ENCODE measurements at places on chromosomes 11 and 22.

DNA sequence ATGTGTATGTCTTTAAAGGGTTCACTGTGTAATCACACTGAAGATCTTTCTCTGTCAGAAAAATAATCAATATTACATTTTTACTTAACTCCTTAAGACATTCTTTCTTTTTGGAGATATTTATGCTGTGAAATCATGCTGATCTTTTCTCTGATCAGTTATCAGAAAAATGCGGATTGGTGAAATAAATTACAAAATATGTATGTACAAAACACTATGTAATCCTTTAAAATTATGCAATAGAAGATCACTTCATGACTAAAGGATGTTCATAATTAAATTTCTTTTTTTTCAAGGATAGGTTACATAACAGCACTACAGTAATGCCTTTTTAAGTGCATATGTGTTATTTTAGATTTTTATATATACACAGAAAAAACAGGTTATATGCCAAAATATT, 24.7 kb downstream of the BTBD10 start:
- no peak for DNase-seq

DNA sequence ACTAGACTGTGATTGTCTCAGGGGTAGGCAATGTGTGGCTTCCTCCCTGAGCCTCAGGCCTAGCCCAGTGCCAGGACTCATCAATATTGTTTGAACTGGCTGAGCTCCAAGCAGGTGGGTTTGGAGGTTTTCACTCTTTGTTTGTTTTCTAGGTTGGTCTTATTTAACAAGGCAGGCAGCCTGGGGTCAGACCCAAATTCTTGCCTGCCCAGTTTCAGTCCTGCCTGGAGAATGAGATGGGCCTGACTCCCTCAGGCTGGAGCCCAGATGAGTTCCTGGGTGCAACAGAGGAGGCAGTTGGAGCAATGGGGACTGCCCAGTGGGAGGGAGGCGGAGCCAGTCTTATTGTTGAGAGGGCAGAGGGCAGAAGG, 28.3 kb upstream of the TP53I11 start:
- no peak for DNase-seq

GRCh38 chr11:132872211-132872610, 660.1 kb downstream of the OPCML start:
- no peak for DNase-seq

GRCh38 chr11:108501396-108501795, 3.2 kb upstream of the POGLUT3 start:
- no peak for DNase-seq

DNA sequence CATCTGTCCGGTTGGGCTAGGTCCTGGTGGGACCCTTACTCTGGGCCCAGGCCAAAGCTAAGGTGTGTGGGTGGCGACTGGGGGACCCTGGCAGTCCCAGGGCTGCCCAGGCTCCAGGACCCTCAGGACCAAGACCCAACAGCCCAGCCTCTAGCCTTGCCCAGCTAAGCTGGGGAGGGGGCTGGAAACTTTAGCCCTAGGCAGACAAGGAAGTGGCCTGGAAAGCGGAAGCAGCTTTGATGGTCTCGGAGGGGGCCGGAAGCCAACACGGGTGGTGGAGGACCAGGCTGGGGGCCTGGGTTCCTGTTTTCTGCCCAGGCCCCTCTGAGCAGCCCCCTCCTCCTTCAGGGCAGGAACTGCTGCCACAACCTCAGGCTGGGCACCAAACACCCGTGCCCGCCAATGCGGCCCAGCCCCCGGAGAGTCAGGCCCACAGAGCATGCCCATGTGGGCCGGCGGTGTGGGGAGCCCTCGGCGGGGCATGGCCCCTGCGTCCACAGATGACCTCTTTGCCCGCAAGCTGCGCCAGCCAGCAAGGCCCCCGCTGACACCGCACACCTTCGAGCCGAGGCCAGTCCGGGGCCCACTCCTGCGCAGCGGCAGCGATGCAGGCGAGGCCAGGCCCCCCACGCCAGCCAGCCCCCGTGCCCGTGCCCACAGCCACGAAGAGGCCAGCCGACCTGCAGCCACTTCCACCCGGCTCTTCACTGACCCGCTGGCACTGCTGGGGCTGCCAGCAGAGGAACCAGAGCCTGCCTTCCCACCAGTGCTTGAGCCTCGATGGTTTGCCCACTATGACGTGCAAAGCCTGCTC, 2.8 kb downstream of the SIPA1 start:
- DNase-seq = no peak

- no peak for DNase-seq
Observed at GRCh38 chr11:79400717-79401330, 40.0 kb downstream of the TENM4 start.

DNA sequence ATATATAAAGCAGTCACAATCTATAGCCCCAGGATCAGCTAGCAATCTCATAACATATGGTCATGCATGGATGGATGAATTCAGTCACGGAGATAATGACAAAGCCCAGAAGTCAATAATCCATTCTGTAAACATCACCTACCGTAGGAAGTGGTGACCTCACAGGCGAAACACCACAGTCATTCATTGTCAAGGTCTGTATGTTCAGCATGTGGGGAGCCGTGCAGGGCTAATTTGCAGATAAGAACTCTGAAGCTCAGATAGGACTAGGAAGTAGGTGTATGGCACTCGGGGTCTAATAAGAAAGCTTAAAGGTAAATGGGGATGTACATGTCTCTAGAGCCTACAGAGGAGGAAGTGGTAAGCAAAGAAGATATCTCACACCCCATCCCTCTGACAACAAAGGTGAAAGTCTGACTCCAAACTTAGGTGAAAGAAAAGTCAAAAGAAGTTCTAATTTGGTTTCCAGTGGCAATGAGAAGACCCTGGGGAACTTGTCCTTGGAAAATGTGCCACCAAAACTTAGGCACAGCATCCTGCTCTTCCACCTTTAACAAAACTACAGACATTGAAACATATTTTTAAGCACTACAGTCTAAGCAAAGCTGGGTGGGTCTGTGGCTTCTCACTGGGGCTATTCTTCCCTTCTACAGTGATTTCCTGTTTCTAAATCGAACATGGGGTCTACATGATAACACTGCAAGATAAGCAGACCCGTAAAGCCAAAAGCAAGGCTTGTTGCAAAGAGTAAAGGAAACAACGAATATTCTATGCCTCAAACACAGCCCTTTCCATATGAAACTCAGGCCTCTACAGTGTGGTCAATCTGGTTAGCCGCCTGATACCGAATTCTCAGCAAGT, 5.2 kb downstream of the CRTAM start:
- no peak for DNase-seq

- peak; percentile 73 for DNase-seq
Observed at GRCh38 chr11:3859373-3859881, 4.0 kb downstream of the STIM1 start.

GRCh38 chr11:131691181-131692041, 321.0 kb downstream of the NTM start:
- DNase-seq = peak; percentile 74

- no peak for DNase-seq
Observed at GRCh38 chr11:61310749-61311148, 15.6 kb upstream of the VWCE start.

- DNase-seq = no peak
Observed at GRCh38 chr11:95877291-95877690, 46.6 kb downstream of the MTMR2 start.

GRCh38 chr22:48137640-48138039, 1375.2 kb downstream of the TBC1D22A start:
- DNase-seq = no peak

- no peak for DNase-seq
Observed at GRCh38 chr11:30568931-30569330, 17.2 kb downstream of the MPPED2 start.

DNA sequence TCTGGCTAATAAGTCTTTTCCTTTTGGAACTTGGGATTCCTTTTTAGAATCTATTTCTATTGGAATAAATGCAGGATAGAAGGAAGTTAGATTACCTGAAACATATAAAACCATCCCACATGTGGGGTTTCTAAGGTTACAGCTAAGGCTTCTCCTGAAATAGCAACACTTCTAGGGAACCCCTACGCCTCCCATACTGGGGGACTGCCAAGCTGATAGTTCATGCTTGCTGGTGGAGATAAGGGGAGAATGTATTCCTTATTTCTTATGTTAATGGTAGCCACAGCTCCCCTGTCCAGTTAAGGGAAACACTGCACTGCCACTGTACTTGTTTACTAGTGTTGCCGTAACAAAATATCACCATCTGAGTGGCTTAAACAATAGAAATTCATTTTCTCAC, 1189.6 kb downstream of the LRRC4C start:
- no peak for DNase-seq

DNA sequence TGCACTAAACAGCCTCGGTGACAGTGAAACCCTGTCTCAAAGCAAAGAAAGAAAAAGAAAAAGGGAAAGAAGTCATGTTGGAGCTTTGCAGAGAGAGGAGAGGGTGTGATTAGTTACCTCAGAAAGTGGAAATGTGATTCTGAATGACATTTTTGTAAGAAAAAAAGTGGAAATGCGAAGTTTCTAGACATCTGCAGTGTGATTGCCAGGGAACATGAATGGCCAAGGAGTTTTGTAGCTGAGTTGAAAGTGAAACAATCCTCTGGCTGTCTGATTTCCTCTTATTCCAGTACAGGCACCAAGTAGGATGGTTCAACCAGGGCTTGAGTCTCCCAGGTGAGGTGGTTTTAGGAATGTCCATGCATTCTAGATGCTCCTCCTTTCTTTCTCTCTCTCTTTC, 17.8 kb upstream of the SYVN1 start:
- no peak for DNase-seq

DNA sequence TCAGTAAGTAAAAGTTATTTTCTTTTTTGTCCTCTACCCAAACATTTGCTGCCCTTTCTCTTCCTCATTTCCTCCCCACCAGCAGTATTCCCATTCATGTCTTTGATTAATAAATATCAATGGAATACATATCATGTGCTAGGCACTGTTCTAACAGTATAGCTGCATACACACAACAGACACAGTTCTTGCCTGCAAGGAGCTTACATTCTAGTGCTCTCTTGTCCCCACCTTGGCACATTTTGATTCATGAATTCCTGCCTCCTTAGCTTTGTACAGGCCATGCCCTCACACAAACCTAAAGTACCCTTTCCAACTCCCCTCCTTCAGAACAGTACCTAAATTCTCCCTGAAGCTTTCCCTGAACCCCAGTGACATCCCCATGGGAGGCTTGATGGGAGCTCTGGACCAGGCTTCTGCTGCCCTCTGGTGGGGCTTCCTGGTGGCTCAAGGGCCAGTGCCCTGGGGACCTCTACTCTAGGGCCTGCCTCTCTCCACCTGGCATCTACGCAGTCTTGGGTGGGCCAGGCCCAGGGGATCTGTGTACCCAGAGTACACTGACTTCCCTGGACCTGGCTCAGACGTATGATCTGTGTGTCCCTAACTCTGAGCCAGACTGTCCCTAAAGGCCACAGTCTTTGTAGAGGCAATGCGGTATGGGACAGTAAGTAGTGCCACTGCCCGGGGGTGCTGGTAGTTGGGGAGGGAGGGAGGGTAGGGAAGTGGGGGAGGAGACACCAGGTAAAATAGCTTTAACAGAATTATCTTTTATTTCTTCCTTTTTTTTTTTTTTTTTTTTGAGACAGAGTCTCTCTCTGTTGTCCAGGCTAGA, 14.1 kb downstream of the RPS13 start:
- no peak for DNase-seq

DNA sequence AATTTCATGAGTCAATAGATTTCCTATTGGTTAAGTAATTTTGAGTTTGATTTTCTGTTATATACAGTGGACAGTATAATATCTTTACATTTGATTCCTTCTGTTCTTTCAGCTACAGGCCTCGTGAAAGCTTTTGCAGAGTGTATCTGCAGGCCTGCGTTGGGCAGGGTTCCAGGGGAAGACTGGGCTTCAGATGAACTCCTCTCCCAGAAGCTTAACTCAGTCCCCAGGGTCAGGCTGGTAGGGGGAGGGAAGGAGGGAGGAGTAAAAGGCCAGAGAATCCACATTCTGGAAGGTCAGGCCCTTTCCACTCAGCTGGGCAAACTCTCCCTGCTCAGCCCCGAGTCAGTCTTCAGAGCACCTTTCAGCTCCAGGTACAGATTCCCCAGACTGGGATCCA, 100.4 kb upstream of the NECTIN1 start:
- no peak for DNase-seq

- DNase-seq = no peak
Observed at GRCh38 chr11:82907371-82907770, 5.8 kb downstream of the DDIAS start.

DNA sequence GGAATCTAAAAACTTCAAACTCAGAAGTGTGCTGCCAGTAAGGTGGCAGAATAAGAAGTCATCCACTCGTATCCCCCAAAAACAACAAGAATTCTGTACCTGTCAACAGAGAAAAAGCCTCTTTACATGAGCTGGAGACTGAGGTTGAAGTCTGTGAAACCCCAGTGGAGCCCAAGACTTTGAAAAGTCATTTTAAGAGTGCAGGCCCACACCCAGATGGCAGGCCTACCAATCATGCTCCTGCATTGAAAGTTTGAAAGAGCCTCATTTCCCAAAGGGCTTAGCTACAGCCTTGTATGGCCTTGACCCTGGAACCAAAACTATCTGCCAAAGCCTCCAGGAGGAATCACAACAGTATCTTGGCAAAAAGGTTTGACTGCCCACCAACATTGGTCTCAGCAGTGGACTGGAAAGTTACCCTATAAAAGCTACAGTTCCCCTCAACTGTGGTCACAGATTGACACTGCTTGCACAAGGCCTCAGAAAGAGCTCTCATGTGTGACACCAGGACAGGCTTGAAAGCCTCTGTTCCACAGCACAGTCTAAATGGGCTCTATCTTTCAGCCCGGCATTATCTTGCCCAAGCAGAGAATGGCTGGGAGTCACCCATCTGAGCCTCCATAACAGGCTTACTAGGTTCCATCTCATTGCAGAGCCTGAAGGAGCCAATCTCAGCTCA, 47.7 kb downstream of the SLC22A9 start:
- no peak for DNase-seq

GRCh38 chr11:14529321-14529720, 9.1 kb upstream of the PSMA1 start:
- no peak for DNase-seq

DNA sequence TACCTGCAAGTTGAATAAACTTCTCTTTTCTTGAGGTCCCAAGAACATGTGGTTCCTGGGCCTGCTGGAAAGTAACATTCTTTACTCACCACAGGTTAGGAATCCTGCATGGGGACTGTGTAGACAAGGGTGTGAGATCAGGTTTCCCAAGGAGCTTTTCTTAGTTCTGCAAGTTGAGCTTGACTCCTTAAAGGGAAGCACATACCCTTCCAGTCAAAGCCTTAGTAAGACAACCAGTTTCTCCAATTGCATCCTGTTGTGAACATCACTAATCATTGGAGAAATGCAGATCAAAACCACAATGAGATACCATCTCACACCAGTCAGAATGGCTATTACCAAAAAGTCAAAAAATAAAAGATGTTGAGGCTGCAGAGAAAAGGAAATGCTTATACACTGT, 48.3 kb upstream of the PAK1 start:
- DNase-seq = no peak

GRCh38 chr11:65851811-65852507, 6.0 kb downstream of the CFL1 start:
- no peak for DNase-seq

Data from cerebellum (tissue), 4 donors.